ENCODE measurements at places on chromosomes 1 and 21. TPM values are rescaled to one million over a fixed set of nuclear protein-coding genes. Genes with fewer than 3 reads are reported as not detected.
A peak's percentile ranks its signal among the peaks of the same experiment; 100 is the strongest.

The LYPD8 gene
- not detected for total RNA-seq

The DIO1 gene
- total RNA-seq = not detected

The LCE1C gene
- total RNA-seq = not detected

The RAB3B gene
- 0.11 TPM for total RNA-seq

The IGFN1 gene
- total RNA-seq = not detected

The FCRL6 gene
- total RNA-seq = not detected

GRCh38 chr1:33899746-33900145 is 35.9 kb downstream of the HMGB4 start:
- DNase-seq = no peak

GRCh38 chr21:33762803-33763581 is 120.7 kb downstream of the ITSN1 start:
- no peak for DNase-seq

DNA sequence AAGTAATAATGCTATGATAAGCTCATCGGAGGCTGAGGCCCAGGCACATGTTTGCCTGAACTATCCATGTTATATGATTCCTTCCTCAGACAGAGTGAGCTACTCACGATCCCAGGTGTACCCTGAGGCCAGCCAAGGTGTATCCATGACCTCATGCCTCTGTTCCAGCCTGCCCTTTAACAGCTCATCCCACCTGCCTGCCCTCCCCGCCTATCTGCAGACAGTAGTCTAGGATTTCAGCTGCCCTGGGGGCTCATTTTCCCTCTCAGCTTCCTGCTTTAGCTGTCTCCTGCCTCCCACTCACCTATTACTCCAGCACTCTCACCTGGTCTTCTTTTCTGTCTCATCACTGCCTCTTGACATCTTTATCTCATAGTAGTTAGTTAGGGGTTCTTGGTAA is 1.9 kb upstream of the IL24 start:
- DNase-seq = no peak

DNA sequence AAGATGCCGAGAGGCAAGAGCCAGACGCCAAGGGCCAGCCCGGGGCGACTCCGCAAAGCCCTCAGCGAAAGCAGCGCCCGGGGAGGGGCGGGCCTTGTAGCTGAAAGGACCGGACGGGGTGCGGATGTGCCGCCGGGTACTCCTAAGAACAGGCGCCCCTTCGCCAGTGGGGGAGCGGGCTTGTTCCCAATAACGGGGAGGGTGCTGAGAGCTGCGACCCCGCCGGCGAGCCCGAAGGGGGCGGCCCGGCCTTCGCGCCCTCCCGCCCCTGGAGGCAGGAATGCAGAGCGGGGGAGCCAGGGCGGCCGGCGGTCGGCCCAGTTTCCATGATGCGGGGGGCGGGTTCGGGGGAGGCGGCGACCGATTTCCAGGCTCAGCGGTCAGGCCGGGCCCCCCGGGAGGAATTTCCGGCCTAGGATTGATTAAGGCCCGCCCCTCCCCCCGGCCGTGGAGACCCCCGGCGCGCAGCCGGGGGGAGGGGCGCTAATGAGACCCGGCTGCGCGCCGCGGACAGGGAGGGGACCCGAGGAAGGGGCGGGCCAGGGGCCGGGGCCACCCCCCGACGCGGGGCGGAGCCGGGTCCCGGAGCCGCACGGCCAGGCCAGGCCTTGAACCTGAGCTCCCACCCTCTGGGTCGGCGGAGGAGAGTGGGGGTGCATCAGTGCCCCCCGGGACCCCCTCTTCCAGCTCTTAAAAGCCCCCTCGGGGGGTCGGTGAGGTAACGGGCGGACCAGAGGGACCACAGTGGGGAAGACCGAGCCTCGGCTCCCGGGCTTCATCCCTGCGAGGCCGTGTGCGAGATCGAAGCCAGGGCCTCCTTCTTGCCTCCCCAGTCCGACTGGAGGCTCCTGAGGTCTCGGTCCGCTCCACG is 898 bp upstream of the TMEM200B start:
- peak; percentile 86 for DNase-seq

- DNase-seq = peak; percentile 75
Measured at GRCh38 chr1:160623227-160623633, 23.6 kb downstream of the SLAMF1 start.

DNA sequence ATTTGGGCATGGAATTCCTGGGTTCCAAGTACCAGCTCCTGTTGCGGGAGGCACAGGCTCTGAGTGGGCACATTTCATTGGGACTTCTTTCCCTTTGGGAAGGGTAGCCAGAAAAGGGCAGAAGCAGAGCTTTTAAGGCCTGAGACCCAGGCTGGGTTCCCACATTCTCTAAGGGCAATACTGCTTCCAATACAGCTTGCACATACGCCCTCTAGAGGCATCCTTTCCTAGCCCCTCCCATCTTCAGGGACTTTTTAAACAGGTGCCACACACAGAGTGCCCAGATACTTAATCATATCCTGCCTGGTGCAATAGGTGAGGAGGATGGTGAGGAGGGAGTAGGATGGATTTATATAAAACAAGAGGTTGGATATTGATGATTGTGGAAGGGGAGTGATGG is 5.7 kb downstream of the GPR88 start:
- DNase-seq = peak; percentile 74

DNA sequence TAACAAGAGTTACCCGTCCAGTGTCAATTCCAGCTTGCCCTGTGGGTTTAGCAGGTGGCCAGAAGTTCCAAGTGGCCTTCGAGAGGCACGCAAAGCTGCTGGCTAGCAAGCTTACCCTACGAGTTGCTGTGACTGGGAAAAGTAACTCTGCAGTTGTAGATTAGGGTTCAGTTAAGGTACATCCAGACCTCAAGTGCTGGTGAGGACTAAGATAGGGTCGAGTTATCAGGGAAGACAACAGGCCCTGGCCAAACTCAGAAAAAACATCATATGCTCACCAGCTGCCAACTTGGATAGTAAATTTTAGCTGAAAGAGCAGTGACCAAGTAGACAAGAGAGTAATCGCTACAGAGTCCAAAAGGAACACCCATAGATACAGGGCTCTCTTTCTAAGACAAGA is 27.7 kb upstream of the LRRC7 start:
- no peak for DNase-seq

DNA sequence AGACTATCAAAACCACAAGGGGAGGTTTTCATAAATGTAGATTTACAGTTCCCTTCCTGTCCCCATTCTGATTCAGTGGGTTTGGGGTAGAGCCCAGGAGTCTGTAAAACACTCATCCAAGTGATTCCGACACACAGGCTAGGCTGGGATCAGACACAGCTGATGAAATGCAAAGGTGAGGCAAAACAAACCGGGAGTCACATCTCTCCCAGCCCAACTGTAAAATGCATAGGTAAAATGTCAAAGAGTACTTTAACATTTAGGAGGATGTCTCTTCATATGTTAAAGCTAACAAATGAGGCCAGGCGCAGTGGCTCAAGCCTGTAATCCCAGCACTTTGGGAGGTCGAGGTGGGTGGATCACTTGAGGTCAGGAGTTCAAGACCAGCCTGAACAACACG is 45.0 kb downstream of the ZNF281 start:
- no peak for DNase-seq

DNA sequence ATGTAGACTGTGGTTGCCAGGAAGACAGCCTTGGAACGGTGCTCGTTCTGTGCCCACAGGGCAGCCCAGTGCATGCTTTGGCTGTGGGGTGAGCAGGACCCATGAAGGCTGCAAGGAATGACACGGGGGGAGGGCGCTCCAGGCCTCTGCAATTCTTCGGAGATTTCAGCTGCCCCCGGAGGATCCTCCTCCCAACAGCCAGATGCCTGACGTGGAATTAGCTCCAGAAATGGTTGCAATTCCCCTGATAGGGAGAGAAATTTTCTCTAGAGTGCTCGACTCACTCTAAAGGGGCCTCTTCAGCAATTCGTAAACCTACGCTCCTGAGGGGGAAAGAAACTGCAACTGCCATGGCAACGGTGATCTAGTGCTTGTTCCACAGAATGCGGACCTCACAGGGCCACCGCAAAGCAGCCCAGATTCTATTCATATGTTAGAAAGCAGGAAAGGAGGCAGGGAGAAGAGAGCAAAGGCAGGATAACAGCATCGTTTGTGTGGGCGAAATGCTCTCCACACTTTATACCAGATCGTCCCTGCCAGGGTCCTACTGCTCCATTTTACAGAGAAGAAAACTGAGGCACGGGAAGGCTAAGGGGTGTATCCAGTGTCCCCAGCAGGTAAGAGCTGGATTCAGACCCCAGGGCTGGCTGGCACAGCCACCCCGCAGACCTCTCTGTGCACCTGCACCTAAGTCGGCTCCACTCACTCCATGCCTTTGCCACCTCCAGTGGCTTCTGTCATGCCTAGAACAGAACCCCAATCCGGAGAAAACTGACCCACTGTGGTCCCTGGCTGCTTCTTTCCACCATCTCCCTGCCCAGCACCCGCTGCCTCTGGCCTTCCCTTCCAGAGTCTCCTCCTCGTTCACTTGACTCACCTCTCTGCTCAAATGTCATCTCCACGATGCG is 11.9 kb upstream of the PDE9A start:
- DNase-seq = no peak

DNA sequence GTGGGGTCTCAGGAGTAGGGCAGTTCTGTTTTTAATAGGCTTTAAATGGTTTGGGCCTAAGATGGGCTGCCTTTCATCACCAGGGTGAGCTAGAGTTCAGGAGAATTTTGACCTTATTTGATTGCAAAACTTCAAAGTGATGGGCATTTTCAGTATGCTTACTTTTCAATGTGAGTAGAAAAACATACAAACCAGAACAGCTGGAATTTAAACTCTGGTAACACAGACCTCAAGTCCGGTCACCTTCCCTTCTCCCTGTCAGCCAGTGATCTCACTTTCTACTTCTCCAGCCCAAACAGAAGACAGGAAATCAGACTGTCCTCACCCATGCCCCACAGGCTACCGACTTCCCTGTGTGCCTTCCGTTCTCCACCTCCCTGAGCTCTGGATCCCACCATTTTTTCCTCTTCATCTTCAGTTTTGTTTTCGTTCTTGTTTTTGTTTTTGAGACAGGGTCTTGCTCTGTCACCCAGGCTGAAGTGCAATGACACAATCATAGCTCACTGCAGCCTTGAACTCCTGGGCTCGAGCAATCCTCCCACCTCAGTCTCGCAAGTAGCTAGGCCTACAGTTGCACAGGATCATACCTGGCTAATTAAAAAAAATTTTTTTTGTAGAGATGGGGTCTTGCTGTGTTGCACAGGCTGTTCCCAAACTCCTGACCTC is 374.0 kb downstream of the CAMTA1 start:
- no peak for DNase-seq
